Cortex of kidney (tissue), 1 donor: ENCODE measurements at places on chromosomes 16 and 17.

DNA sequence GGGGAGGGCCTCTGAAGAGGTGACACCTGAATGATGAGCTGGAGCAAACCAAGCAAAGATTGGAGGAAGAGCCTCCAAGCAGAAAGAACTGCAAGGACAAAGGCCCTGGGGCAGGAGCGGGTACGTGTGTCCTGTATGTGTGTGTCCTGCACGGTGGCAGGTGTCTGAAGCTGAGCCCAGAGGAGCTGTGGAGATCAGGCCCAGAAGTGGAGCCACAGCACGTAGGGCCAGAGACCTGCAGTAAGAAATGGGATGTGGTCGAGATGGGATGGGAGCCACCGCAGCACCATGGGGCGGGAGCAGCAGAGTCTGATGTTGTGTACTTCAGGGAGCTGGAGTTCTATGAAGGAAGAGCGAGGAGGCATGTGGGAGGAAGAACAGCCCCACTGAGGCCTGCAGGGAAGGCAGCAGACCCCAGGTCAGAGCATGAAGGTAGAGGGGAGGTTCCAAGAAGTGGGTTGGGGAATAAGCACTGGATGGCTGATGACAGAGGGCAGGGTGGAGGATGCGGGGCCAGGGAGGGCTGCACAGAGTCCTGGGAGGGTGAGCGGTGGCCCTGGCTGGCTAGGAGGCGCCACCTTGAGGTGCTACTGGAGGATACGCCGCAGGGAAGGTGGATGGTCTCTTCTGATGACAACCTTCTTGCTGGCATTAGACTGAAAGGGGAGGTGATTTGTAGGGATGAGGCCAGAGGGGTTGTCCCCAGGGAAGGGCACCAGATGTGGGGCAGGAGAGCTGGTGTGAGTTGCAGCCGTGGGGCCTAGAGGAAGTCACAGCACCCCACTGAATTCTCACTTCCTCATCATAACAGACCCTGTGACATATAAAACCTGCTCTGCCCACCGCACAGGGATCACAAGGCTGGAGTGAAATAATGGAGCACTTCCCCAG is 10.6 kb upstream of the CETP start:
- no peak for DNase-seq

GRCh38 chr17:66667491-66668030 is 167.4 kb upstream of the CACNG5 start:
- DNase-seq = no peak

GRCh38 chr16:84572096-84572495 is 45.8 kb downstream of the COTL1 start:
- DNase-seq = no peak

- no peak for DNase-seq
Observed at GRCh38 chr17:56457501-56457900, 136.0 kb upstream of the NOG start.

GRCh38 chr17:79051306-79051705 is 23.3 kb upstream of the ENGASE start:
- DNase-seq = no peak
